OCI-LY7 (cell line): ENCODE measurements at places on chromosomes 3 and 15.

- no peak for DNase-seq
These were observed 106.8 kb upstream of the SLC7A14 start for GRCh38 chr3:170692720-170693119.

GRCh38 chr3:151192545-151192944, 10.5 kb downstream of the GPR171 start:
- no peak for DNase-seq

DNA sequence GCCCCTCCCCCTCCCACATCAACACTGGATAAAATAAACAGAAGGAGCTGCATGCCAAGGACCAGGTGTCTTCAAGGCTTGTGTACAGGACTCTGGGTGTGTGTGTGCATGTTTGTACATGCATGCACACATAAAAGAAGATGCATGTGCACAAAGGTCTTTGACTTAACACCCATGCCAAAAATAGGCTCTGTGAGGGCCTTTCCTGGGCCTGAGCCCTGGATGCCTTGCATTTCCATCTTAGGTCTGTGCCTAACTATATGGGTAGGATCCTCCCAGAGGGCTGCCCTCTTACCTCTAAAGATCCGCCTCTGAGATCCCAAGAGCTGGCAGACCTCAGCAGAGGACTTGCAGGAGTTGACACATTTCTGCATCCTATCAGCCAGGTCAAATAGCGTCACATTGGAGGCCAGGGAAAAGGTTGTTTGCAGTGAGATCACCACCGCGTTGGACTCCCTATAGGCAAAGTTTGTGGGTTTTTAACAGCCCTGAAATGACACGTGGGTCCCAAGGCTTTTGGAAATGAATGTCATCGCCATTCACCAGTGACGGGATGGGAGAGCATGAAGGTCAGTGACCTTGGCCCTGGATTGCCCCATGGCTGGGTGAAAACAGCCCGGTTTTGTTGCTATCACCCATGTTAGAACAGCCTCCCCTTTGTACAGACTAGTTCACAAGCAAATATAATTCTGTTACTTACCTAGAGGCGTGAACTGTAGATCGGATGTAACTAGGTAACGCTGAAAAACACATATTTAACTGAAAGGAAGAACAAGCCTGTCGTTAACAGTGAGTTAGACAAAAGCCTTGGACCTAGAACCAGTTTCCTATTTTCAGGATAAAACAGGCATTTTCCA, 54.0 kb downstream of the HEG1 start:
- no peak for DNase-seq

DNA sequence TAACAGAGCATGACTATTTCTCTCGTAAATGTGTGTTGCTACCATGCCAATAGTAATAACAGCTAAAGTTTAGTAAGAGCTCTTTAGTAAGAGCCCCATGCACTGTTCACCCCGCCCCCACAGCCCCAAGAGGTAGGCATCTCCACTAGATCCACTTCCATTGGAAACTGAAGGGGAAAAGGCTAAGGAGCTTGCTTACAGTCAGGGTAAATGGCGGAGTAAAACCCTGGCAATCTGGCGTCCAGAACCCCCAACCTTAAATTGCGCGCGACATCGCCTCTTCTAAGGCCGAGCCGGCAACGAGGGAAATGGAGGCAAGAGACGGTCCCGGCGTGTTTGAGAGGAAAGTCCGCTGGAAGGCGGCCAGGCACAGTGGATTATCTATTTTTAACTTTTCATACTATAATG, 654 bp upstream of the C3orf38 start:
- no peak for DNase-seq

DNA sequence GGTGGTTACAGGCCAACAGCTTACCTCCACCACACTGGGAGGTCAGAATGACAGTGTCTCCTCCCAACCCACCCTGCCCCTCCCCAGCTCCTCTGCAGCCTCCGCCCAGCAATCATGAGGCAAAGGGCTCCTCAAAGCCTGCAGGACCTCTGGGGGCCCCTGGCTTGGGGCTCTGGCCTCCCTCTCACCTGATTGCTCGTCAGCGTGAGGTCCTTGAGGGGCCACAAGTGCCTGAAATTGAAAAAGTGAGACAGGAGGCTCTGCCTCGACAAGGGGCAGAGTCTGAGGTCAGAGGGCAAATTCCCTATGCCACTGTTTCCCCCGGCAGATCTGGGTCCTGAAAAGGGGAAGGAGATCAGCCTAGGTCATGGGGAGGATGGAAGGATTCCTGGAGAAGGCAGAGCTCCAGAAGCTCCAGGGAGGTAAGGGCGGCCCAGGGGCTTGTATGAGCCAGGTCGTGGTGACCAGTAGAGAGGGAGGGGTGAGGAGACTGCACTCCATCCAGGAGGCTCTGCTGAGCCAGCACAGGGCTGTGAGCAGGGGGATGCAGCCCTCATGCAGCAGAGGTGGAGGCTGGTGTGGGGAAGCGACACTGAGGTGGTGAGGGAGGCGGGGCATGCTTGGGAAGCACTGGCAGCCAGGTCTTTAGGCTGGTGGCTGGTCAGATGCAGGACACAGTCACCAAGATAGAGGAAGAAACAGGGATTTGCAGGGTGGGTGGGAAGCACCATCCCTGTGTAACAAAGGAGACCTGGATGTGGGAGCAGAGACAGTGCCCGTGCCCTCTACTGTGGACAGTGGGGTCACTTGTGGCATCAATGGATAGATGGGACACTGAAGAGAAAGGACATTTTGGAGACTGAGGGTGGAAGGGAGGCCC, 20.1 kb downstream of the ALS2CL start:
- no peak for DNase-seq

DNA sequence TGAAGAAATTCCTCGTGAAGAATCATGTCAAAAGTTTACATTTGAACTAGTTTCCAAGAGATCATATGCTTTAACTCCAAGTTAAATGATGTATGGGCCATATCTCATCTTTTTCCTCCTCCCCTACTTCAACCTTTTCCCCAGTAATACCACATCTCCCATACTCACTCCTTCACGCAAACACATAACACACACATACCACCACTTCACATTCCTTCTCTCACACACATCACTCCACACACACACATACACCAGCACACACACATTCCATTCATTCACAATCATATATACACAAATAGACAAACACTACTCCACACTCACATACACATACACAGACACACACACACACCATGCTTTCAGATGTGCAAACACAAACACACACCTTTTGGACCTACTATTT, 769.0 kb upstream of the NR2F2 start:
- no peak for DNase-seq

GRCh38 chr3:26590919-26591484, 31.6 kb upstream of the LRRC3B start:
- no peak for DNase-seq

DNA sequence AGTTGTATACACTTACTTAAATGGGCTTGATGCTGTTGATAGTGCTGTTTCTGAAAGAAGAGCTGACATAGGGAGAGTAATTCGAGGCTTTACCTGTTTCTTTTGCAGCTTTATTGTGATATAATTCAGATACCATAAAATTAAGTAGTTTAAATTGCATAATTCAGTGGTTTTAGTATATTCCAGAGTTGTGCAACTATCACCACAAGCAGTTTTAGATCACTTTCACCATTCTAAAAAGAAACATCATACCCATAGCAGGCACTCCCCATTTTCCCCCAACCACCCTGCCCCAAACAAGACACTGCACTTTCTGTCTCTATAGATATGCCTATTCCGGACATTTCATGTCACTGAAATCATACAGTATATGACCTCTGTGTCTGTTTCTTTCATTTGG, 98.5 kb downstream of the MTHFS start:
- no peak for DNase-seq

- no peak for DNase-seq
These were observed 29.0 kb downstream of the ARIH1 start for GRCh38 chr15:72503147-72503546.

GRCh38 chr3:113436809-113437208, 4.5 kb downstream of the CFAP44 start:
- no peak for DNase-seq

DNA sequence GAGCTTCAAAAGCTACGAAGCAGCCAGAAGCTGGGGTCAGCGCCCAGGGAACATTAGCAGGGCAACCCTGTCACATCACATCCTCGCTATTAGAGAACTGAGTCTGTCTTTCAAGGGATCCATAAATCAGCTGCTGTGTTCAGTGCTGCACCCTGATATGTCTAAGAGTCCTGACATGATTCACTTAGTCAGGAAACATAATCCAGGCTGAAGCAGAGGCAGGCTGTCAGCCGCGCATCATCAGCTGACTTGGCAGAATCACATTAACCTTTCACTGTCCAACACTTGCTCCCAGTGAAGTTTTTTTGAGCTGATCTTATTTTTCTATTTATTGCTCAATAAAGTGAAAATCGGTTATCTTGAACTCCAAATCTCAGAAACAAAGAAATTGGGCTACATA, 23.5 kb downstream of the MYH15 start:
- DNase-seq = no peak

GRCh38 chr3:178699810-178700209, 163.6 kb downstream of the KCNMB2 start:
- DNase-seq = no peak

- DNase-seq = peak; percentile 74
These were observed at the start of the genes PEX11A and WDR93 for GRCh38 chr15:89690276-89691218. TSS of gene PEX11A (minus strand) at chr15:89690754. CDS start at chr15:89690632, 122 bp downstream. TSS of gene WDR93 (plus strand) at chr15:89690811. CDS start at chr15:89701747, 10,936 bp downstream.

GRCh38 chr3:139328356-139328755, 15.5 kb upstream of the MRPS22 start:
- no peak for DNase-seq

GRCh38 chr3:122493296-122493695, 21.4 kb downstream of the KPNA1 start:
- no peak for DNase-seq

DNA sequence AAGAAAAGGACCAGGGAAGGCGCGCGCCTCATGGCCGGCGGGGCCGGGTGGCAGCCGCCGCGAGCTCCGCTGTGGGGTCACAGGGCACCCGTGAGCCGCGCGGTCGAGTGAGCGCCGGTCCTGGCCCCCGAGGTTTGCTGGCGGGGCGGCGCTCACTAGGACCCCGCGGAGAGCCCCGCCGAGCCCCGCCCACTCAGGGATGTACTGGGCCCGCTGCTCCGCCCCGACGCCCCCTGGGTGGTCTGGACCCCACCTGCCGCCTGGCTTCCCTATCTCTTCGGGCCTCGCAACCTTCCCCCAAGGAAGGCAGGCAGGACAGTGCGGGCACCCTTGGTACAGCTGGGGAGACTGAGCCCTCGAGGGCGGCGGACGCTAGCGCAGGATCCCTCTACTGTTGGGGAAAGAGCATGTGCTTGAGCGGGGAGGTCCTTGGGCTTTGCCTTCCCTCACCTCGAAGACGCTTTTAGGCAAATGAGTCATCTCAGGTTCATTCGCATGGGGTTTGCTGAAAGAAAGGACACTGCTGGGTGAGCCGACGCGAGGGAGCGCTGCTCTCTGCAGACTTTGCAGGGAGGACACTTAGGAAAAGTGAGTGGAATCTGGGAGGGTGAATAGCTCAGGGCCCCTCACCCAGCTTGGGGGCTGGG, at the start of gene CHRNB4:
Gene CHRNB4 (minus strand): TSS at position 109 of the 647 bp plus-strand sequence. CDS start 77 bp downstream, at position 32.
- DNase-seq = no peak

DNA sequence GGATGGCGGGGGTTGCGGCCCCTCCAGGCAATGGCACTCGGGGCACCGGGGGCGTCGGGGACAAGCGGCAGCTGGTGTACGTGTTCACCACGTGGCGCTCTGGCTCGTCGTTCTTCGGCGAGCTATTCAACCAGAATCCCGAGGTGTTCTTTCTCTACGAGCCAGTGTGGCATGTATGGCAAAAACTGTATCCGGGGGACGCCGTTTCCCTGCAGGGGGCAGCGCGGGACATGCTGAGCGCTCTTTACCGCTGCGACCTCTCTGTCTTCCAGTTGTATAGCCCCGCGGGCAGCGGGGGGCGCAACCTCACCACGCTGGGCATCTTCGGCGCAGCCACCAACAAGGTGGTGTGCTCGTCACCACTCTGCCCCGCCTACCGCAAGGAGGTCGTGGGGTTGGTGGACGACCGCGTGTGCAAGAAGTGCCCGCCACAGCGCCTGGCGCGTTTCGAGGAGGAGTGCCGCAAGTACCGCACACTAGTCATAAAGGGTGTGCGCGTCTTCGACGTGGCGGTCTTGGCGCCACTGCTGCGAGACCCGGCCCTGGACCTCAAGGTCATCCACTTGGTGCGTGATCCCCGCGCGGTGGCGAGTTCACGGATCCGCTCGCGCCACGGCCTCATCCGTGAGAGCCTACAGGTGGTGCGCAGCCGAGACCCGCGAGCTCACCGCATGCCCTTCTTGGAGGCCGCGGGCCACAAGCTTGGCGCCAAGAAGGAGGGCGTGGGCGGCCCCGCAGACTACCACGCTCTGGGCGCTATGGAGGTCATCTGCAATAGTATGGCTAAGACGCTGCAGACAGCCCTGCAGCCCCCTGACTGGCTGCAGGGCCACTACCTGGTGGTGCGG, 1.9 kb downstream of the CHST2 start:
- peak; percentile 13 for DNase-seq

GRCh38 chr3:65999606-66000005, 39.1 kb downstream of the MAGI1 start:
- no peak for DNase-seq

- peak; percentile 90 for DNase-seq
These were observed 70.4 kb downstream of the CBLB start for GRCh38 chr3:105798381-105798934.

GRCh38 chr3:19149368-19149767, 1.1 kb downstream of the KCNH8 start:
- peak; percentile 44 for DNase-seq

GRCh38 chr15:85649372-85649771, 145.4 kb downstream of the KLHL25 start:
- DNase-seq = no peak

DNA sequence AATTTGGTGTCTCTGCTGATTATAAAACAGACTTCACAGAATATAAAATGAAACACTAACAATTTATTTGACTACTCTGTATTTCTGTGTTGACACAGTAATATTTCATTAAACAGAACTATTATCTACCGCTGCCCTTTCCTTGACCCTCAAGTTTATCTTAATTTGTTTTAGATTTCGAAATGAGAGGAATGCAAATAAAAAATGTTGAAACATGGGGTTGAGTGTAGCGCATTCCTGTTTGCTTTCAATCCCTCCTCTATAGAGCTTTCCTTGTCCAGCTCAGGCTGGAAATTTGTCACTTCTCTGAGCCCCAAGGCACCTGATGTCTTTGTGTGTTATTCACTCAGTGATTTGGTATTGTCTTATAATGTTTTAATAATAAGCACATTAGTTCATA, 550.2 kb downstream of the ZBBX start:
- DNase-seq = no peak

DNA sequence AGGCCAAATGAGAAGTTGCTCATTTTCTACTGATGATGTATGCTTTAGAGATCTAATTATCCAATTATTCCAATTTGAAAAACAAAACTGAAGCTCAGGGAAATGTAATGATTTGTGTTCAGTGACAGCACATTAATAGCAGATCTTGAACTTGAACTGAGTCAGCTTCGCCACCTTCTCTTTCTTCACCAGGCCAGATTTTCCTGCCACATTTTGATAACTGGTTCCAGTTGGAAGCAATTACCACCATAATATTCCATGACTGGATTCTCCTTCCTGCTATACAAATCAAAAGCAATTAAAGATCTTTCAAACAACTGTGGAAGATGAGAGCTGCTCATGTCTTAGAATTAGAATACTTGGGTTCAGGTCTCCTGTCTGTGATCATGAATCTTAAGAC, 334.1 kb downstream of the RBMS3 start:
- DNase-seq = no peak
